ENCODE measurements at places on chromosomes 13 and 19. TPM values are rescaled to one million over a fixed set of nuclear protein-coding genes. Genes with fewer than 3 reads are reported as not detected.

- no peak for DNase-seq
Observed at GRCh38 chr13:42652642-42653415, 78.9 kb downstream of the TNFSF11 start.

- no peak for DNase-seq
Observed at GRCh38 chr19:34357431-34357830, 7.6 kb upstream of the GPI start.

- DNase-seq: peak; percentile 94
Observed at GRCh38 chr13:30132623-30133553, 174.5 kb downstream of the KATNAL1 start.

The EID2B gene
- total RNA-seq: 2.2 TPM

GRCh38 chr13:31011193-31011860 is 78.9 kb downstream of the TEX26 start:
- no peak for DNase-seq

GRCh38 chr13:50334115-50334778 is 319.0 kb downstream of the KCNRG start:
- DNase-seq: no peak

DNA sequence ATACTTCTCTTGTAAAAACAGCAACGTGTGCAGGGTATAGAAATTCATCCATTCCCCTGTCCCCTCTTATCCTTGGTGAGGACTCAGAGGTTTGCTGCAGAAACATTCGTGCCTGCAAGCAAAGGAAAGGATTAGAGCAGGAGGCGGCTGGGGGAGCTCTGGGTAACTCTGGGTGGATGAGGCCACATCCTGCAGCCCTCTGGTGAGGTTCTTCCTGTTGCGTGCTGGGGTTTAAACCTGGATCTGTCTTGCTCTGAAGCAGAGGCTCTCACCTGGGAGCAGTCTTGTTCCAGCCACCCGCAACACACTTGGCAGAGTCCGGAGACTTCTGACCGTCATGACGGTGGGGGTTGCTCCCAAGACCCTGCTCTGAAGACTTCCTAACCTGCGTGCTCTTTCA is 69.2 kb downstream of the ATP11A start:
- no peak for DNase-seq

DNA sequence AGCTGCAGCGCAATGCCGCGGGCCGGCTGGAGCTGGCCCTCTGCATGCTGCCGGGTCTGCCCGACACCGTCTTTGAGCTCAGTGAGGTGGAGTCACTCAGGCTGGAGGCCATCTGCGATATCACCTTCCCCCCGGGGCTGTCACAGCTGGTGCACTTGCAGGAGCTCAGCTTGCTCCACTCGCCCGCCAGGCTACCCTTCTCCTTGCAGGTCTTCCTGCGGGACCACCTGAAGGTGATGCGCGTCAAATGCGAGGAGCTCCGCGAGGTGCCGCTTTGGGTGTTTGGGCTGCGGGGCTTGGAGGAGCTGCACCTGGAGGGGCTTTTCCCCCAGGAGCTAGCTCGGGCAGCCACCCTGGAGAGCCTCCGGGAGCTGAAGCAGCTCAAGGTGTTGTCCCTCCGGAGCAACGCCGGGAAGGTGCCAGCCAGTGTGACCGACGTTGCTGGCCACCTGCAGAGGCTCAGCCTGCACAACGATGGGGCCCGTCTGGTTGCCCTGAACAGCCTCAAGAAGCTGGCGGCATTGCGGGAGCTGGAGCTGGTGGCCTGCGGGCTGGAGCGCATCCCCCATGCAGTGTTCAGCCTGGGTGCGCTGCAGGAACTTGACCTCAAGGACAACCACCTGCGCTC is 3.8 kb upstream of the MAP2K7 start:
- DNase-seq: no peak

The ZNF724 gene
- total RNA-seq: 8.7 TPM

The ZNF613 gene
- total RNA-seq: 8.5 TPM

DNA sequence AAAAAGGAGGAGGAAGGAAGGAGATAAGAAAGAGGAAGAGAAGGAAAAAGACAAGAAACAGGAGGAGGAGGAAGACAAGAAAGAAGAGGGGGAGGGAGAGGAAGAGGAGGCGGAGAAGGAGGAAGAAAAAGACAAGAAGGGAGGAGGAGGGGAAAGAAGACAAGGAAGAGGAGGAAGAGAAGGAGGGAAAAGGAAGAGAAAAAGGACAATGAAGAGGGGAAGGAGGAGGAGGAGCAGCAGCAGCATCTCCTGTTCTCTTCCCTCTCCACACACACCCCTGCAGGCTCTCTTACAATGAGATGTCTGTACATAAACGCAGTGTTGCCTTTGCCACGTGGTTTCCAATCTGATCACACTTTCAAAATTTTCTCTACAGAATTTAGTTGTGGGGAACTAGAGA is 66.6 kb downstream of the RUBCNL start:
- DNase-seq: no peak

DNA sequence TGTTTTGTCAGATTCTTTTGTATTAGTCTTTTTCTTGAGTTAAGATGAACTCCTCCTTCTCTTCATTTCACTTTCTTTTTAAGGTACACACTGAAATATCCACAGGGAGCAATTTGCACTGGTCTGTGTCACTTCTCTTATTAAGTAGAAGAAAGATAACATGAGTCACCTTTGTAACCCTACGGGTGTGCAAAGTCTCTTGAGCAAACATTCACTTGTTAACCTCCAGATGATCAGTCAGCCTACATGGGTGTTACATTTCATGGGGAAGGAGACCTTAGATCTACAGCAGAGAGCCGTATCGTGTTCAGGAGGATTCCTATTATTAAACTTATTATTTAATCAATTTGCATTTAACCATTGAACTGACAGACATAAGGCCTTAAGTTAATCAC is 5.1 kb downstream of the ZNF507 start:
- DNase-seq: no peak

- no peak for DNase-seq
Observed at GRCh38 chr13:32409001-32409313, 19.0 kb downstream of the N4BP2L1 start.

- peak; percentile 9 for DNase-seq
Observed at GRCh38 chr19:12202250-12202649, 39.4 kb downstream of the ZNF136 start.

DNA sequence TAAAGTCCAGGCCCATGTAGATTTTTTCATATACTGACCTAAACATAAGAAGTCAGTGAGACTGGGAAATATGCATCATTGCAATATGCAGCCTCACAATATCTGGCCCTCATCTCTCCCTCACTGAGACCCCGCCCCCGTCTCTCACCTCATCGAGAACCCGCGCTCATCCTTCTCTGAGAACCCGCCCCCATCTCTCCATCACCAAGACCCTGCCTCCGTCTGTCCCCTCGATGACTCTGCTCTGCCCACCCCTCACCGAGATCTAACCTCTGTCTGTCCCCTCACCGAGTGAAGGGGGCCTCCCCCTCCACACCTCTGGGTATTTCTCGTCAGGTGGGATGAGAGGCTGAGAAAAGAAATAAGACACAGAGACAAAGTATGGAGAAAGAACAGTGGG is 20.5 kb upstream of the ZNF846 start:
- no peak for DNase-seq

- no peak for DNase-seq
Observed at GRCh38 chr19:28514166-28514565, 698.8 kb downstream of the UQCRFS1 start.

The ZNF586 gene
- 13.1 TPM for total RNA-seq

- no peak for DNase-seq
Observed at GRCh38 chr13:59301174-59301567, 862.6 kb downstream of the DIAPH3 start.

GRCh38 chr19:16076154-16076957 is at the start of gene TPM4:
Gene TPM4, plus strand, starts transcription at chr19:16076495. Its CDS starts 71 bp downstream, at chr19:16076566.
- DNase-seq: peak; percentile 93

The ZNF575 gene
- total RNA-seq: not detected

The LGALS14 gene
- total RNA-seq: not detected

The SCAF1 gene
- 26.5 TPM for total RNA-seq

GRCh38 chr13:25912961-25913360 is 138.9 kb downstream of the SHISA2 start:
- DNase-seq: no peak

- DNase-seq: no peak
Observed at GRCh38 chr13:112576191-112576590, 11.8 kb downstream of the TUBGCP3 start.

GRCh38 chr13:40143559-40143958 is 488.1 kb downstream of the COG6 start:
- no peak for DNase-seq

GRCh38 chr13:74767050-74767449 is 632.8 kb upstream of the KLF12 start:
- no peak for DNase-seq

GRCh38 chr19:17944301-17944700 is 11.5 kb downstream of the CCDC124 start:
- peak; percentile 51 for DNase-seq

GRCh38 chr13:101467415-101467814 is 14.9 kb downstream of the ITGBL1 start:
- DNase-seq: no peak

The TYROBP gene
- total RNA-seq: not detected

GRCh38 chr13:113597391-113598080 is 13.0 kb downstream of the TFDP1 start:
- DNase-seq: no peak

The PTBP1 gene
- total RNA-seq: 123 TPM

GRCh38 chr13:38753878-38754277 is 67.0 kb downstream of the FREM2 start:
- DNase-seq: no peak

The TNFAIP8L1 gene
- 70.1 TPM for total RNA-seq

GRCh38 chr13:112783135-112783977 is 93.5 kb downstream of the ATP11A start:
- DNase-seq: no peak

DNA sequence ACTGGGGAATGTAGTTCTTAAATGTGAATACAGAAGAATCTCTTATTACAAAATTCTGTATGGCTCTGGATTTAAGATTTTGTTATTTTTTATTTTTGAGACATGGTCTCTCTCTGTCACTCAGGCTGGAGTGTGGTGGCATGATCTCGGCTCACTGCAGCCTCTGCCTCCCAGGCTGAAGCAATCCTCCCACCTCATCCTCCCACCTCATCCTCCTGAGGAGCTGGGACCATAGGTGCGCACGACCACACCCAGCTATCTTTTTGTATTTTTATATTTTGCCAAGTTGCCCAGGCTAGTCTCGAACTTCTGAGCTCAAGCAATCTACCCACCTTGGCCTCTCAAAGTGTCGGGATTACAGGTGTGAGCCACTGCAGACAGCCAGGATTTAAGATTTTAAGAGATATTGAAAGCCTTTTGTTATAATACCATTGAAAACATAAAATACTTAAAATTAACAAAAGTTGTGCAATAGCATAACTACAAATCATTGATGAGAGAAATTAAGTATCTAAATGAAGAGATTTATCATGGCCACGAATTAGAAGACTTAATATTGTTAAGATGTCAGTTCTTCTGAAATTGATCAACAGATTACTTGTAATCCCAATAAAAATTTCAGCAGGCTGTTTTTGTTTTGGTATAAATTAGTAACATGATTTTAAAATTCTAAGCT is 13.4 kb downstream of the CYP2A6 start:
- no peak for DNase-seq

Data from dermis blood vessel endothelial cell (primary cell).